ENCODE measurements at places on chromosomes 1 and 21.

GRCh38 chr21:27026501-27026900 is 59.6 kb upstream of the ADAMTS5 start:
- no peak for DNase-seq

- DNase-seq = no peak
Observed at GRCh38 chr1:175731581-175731980, 11.8 kb downstream of the TNR start.

DNA sequence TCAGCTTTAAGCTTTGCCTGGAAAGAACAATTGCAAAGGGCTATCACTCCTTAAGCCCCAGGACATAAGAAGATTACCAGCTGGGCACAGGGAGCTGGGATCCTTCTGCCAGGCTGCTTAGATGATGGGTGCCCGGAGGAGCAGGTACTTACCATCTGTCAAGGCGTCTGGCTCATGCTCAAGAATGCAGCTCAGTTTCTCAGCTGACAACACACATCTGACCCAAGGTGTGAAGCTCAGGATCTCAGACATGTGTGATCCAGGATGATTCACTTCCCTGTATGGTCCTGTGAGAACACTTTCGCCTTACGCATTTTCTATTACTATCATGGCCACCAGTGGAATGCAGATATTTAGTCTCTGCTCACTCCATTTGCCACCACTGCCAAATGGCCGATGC is 14.7 kb upstream of the DISC1 start:
- no peak for DNase-seq

GRCh38 chr1:181036107-181036836 is 2.5 kb downstream of the MR1 start:
- no peak for DNase-seq

DNA sequence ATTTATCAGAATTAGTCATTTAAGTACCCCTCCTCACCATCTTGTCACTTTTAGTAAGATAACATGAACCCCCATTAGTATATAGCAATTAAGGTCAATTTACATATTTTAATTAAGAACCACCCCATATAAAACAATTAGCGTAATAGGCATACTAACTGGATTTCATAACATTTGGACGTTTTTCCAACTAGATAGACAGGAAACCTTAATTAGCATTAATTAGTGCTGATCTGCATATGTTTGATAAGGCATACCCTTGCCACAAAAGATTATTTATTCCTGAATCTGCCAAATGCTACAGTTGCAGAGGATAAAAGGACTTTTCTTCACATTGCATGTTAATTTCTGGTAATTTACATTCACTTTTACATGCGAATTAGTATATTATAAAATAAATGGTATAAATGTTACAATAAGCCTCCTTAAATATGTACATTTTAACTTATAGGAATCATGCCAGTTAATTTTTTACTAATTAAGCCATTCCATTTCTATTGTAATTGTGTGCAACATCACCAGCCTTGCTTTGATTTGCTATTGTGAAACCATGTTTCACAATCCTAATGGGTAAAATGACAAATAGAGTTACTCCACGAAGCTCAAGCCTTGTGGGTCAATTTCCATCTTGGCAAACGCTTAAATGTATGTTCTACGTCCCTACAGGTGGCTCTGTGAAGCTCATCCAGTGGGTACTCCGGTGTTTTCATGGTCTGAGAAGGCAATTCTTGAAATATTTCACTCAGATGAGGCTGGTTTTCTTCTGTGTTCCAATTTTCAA is 469.6 kb downstream of the DPYD start:
- DNase-seq = no peak

DNA sequence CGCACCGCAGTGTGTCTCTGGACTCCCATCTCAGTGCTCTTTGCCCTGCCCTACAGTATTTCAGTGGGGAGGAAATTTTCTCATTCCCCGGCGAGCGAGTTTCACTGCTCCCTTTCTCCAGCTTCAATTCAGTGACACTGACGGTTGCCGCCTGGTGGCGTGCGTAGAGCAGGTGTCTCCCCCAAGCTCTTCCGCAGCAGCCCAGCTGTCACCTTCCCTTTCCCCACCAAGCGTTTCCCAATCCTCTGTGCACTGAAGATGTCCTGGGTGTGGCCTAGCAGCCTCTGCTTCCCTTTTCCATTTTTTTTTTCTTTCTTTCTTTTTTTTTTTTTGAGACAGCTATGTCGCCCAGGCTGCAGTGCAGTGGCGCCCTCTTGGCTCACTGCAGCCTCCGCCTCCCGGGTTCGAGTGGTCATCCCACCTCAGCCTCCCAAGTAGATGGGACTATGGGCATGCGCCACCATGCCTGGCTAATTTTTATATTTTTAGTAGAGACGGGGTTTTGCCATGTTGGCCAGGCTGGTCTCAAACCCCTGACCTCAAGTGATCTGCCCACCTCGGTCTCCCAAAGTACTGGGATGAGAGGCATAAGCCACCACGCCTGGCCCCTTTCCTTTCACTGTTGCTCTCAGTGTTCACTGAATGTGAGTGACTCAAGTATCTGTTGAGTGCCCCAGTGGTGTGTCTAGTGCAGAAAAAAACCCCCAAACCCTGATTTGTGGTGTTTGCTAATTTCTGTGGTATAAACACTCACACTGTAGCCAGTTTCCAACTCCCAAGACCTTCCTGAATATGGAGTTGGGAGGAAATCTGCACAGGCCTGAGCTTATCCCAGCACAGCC is 30.1 kb downstream of the TNFRSF1B start:
- DNase-seq = no peak

DNA sequence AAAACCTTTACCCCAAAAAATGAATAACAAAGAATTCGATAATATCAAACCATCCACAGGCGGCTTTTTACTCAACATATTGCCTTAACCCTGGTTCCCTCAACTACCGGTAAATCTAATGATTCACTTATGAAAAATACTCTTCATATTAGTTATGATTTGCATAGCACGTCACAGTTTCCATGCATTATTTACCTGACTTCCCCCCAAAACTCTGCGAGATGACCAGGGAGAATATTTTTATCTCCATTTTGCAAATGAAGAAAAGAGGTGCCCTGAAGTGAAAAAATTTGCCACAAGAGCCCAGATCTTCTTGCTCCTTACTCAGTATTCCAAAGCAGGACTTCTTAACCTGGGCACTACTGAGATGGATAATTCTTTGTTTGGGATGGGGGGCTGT is 2.9 kb downstream of the JAK1 start:
- no peak for DNase-seq

- no peak for DNase-seq
Observed at GRCh38 chr1:91672601-91673161, 172.0 kb downstream of the CDC7 start.

DNA sequence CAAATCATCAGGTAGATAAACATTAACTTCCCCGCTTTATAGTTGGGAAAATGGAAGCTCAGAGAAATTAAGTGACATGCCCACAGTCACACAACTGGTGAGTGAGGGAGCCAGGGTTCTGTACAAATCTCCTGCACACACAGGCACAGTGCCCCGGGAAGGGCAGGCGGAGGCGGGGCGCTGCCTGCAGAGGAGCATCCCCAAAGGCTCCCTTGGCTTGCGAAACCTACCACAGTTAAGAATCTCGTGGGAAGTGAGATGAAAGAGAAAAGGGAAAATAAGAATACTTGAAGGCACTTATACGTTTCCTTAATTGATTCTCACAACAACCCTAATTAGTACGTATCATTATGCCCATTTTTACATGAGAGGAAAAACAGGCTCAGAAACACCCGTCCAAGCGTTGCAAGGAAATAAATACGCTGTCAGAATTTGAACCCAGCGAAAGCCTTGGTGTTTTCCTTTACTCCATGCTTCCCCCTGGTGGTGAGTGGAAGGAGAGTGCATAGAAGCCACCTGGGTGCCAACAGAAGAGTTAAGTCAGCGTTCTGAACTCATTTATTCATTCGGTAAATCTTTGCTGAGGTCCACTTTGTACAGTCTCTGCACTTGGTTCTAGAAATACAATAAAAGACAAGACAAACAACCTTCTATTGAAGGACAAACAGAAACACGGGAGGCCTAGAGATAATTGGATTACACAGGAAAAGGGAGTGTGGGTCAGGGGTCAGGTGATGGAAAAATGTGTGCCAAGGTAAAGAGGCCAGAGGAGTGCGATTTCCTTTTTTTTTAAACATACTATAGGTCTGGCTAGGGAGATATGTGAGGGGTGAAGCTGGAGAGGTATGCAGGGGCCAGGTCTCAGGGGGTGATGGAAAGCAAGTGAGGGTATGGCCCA is 28.4 kb downstream of the ACP6 start:
- no peak for DNase-seq

GRCh38 chr1:245209658-245210435 is 55.1 kb downstream of the KIF26B start:
- DNase-seq = no peak

DNA sequence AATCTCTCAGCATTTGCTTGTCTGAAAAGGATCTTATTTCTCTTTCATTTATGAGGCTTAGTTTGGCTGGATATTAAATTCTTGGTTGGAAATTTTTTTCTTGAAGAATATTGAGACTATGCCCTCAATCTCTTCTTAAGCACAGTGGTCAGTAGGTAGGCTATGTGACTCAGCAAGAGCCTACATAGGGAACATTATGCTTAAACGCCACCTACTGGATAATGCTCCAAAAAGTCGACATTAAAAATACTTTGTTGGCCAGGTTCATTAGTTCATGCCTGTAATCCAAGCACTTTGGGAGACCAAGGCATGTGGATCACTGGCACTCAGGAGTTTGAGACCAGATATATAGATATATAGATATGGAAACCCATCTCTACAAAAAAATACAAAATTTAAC is 678.0 kb upstream of the USP24 start:
- no peak for DNase-seq

- no peak for DNase-seq
Observed at GRCh38 chr1:14698314-14698713, 99.8 kb downstream of the KAZN start.

DNA sequence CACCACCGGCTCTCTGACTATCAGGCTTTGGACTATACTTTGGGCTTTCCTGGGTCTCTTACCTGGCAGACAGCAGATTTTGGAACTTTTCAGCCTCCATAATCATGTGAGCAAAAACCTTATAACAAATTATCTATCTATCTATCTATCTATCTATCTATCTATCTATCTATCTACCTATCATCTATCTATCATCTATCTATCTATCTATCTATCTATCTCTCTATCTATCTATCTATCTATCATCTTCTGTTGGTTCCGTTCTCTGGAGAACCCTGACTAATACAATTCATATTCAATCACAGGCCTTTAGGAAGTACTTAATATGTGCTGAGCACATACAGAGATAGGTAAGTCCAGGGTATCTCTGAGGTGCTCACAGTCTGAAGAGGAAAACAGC is 18.7 kb upstream of the SCMH1 start:
- no peak for DNase-seq

GRCh38 chr1:174309490-174309889 is 138.3 kb upstream of the GPR52 start:
- no peak for DNase-seq

DNA sequence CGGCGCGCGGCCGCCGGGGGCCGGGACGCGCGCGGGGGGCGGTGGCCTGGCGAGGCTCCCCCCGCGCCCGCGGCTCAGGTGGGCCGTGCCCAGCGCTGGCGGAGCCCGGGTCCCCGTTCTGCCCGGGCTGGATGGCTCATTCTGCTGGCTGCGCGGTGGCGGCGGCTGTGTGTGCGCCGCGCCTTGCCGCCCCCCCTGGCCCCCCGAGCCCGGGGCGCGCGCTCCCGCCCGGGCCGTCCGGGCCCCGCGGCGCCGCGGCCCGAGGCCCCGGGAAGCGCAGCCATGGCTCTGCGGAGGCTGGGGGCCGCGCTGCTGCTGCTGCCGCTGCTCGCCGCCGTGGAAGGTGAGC is at the start of gene EPHB2:
EPHB2 (plus strand) TSS at position 139 of the 349 bp plus-strand sequence; CDS start at position 283, 144 bp downstream.
- no peak for DNase-seq

DNA sequence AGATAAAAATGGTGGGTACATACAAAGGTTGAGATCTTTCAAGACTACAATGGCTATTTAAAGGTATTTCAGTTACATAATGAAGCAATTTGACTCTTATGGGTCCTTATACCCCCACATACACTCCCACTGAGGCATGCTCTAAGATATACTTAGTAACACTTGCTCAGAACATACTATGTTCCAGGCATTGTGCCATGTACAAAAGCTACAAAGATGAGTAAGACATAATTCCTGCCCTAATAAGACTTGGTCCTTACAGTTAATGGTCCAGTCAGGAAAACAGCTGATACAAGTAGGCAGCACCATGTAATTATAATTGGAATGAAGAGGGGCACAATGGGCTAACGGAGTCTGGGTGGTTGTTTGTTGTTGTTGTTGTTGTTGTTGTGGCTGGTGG is 166.7 kb upstream of the BEND5 start:
- DNase-seq = no peak

GRCh38 chr1:195481293-195481692 is 1126.9 kb downstream of the KCNT2 start:
- DNase-seq = no peak

- no peak for DNase-seq
Observed at GRCh38 chr21:46572850-46573249, 32.0 kb downstream of the S100B start.

DNA sequence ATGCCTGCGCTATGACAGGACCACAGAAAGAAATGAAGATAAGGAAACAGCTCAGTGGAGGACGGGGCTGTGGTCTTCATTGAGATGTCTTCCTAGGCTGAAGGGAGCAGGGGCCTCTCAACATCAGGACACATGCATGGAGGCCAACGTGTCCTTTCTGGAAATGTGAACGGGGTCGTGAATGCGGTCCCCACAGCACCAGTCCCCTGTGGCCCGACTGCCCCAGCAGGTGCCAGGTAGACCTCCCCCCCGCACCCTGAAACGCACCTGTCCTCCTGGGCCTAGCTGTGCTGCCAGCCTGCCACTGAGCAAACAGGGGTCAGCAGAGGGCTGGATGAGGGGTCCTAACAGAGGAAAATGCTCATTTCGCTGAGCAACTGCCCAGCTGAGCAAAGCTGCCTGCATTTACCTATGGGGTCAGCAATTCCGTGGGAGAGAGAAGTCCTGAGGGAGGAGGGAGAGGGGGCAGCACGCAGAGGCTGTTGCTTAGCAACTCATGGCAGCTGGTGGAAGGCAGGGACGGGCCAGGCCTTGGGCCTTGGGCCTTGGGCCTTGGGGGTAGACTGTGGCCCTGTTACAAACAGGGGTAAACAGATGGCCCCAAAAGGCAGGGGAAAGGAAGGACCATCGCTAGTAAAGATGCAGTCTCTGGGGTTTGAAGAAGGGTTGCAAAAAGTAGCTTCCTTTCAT is 77.4 kb downstream of the NPHP4 start:
- no peak for DNase-seq

DNA sequence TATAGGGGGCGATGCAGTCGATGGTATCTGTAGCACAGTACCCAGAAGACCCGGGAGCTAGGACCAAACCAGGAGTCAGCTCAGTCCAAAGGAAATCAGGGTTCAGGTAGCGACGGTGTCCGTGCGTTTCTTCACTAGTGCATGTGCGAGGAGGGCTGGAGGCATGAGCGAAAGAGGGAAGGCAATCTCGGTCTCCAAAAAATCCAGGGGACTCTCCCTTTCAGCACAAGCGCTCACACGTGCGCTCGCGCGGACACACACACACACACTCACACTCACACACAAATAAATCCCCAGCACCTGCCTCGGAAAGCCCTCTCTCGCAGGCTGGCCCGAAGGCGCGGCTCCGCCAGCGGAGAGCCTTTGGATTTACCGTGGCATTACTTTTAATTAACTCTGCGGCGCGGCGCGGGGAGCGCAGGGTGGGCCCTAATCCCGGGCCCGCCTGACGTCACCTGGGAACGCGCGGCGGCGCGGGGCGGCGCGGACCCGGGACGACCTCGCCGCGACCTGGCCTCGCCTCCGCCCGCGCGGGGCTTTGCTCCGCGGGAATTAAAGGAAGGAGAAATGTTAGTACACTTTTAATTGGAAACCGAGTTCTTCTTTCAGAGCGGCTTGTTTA is 121.2 kb downstream of the LMX1A start:
- no peak for DNase-seq

- DNase-seq = no peak
Observed at GRCh38 chr1:230595181-230595580, 47.1 kb upstream of the COG2 start.

All from BJ (cell line).